ENCODE measurements at places on chromosomes 3 and 15.
A peak's percentile ranks its signal among the peaks of the same experiment; 100 is the strongest.

DNA sequence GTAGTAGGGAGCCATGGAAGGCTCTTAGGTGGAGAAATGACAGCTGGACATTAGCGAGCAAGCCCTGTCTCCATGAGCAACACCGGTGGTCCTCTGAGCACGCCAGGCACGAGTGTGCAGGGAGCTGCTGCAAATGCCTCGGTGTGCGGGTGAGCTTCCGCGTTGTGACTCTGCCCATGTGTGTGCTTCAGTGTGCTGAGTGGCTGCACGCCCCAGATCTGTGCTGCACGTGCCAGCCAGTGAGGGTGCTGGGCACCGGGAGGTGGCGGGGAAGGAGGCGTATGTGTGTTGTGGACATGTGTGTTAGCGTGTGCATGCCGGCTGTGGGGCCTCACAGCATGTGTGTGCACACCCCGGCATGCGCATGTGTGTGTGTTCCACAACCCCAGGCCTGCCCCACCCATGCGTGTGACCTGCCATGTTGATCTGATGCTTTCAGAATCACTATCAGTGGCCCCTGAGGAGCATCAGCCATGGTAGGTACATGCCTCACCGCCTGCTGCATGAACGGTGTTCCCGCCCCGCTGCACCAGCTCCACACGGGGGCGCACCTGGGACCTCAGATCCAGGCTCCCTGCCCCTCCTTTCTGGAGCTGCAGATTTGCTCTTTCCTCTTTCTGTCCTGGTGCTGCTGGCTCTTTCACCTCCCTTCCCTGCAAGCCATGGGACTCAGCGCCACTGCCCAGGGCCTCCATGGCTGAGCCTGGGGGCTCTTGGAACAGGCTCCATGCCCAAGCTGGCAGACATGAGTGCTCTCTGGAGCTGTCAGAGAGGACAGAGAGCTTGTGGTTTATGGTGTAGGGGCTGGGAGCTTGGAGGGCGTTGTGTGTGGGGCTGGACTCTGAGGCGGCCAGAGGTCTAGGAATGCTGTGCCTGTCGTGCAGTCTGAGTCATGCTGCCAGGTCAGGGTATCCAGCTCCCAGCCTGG lies 169.4 kb downstream of the TBC1D2B start:
- H3K4me3 ChIP-seq: no peak overlapping the region
- no peak for DNase-seq
- no peak overlapping the region for H3K27ac ChIP-seq
- no peaks in the 10 kb centered on the region for H3K27me3 ChIP-seq
- no peaks in the 10 kb centered on the region for H3K4me1 ChIP-seq

GRCh38 chr3:151552589-151552988 lies 91.7 kb upstream of the IGSF10 start:
- H3K4me1 ChIP-seq: no peaks in the 10 kb centered on the region
- no peak overlapping the region for H3K27ac ChIP-seq
- no peak overlapping the region for H3K4me3 ChIP-seq
- H3K36me3 ChIP-seq: no peaks in the 10 kb centered on the region
- no peaks in the 10 kb centered on the region for H3K27me3 ChIP-seq
- DNase-seq: no peak

DNA sequence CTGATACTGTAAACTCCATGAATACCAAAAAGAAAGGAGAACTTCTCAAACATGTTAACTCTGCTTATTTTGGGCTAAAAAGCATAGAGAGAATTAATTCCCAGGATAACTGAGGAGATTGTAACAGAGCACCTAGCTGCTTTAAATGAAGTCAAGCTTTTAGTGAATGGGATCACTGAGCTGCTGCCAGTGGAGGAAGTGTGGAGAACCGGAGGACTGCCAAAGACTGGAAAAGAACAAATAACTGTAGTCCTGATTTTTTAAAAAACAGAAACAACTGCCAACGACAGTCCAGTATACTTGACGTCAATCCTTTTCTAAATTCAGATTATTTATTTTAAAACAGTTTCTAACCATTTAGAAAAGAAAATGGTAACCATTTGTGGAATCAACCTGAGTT lies 3.3 kb downstream of the C3orf70 start:
- no peak for DNase-seq
- peaks cover 5% of the 10 kb centered on the region for H3K27me3 ChIP-seq

DNA sequence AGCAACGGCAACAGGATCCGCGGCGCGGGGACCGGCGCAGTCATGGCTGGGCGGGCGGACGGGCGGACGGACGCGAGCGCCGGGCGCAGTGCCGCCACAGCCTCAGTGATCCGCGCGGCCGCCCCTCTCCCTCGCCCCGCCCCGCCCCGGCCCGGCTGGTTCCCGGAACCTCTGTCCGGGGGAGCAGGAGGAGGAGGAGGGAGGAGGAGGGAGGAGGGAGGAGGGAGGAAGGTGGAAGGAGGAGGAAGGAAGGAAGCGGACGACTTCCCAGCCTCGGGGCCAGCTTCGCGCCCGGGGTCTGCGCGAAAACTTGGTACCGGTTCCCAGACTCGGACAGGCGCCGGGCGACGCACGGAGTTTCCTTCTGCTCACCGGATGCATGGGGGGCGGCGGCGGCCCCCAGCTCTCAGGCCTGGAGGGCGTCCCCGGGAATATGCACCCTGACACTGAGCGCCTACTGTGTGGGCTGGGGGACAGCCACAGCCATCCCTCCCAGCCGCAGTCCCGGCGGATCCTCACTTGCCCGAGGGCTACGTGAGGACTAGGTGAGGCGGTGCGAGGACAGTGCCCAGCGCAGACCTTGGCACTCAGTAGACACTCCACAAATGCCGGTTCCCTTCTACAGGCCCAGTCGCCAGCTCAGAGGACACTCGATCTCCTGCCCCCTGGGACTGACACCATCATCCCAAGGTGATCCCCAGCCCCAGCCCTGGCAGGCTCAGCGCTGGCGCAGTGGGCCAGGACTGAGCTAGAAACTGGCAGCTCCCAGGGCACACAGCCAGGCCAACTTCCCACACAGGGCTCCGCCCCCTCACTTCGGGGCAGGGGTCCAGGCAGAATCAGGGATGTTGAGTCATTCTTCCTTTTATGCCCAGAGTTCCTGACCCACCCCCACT lies at the start of gene SHISA5:
TSS of gene SHISA5 (minus strand) at position 124 of the 896 bp plus-strand sequence. CDS start at position 44, 80 bp downstream.
- H3K27me3 ChIP-seq: no peaks in the 10 kb centered on the region
- peak within 1 kb of the TSS; percentile 73 for H3K4me3 ChIP-seq
- H3K4me1 ChIP-seq: peaks cover 6% of the 10 kb centered on the region
- no peaks in the 10 kb centered on the region for H3K36me3 ChIP-seq

DNA sequence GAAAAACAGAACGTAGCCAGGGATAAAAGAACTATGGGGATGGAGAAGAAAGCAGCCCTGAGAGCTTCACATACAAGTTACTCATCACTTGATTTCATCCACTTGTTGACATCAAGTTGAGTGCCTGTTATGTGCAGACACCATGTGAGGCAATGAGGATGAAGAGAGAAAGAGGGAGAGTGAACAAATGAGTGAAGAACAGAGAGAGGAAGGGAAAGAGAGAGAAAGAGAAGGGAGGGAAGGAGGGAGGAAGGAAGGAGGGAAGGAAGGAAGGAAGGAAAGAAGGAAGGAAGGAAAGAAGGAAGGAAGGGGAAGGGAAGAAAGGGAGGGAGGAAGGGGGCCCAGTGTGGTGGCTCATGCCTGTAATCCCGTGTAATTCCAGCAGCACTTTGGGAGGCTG lies 72.3 kb upstream of the SMAD3 start:
- H3K4me3 ChIP-seq: no peak overlapping the region
- no peaks in the 10 kb centered on the region for H3K36me3 ChIP-seq
- no peaks in the 10 kb centered on the region for H3K4me1 ChIP-seq
- H3K27ac ChIP-seq: no peak overlapping the region

DNA sequence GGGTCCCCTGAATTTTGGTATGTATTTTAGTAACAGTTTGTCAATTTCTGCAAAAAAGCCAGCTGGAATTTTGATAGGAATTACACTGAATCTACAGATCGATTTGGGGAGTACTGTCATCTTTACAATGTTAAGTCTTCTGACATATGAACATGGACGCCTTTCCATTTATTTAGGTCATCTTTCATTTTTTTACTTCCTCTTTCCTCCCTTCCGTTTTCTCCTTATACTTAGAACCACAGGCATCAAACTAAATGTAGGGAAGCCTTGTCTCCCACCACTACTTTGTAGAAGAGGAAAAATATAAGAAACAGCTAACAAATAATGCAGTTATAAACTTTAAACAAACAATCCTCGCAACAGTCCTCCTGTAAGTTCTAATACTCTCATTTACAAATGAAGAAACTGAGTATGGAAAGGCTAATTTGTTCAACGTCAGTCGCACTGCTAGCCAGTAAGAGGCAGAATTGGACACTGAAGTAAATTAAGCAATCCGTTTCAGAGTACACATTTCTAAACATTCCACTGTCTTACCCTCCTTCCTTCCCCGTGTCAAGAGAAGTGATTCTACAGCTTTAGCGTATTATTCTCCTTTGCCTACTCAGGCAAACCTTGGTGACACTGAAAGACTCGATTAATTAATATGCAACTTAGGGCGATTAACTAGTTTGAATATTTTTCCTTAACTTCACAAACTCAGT lies 25.6 kb downstream of the RHOA start:
- H3K27ac ChIP-seq: peak overlapping the region; percentile 37
- no peaks in the 10 kb centered on the region for H3K27me3 ChIP-seq
- H3K4me1 ChIP-seq: peaks cover 6% of the 10 kb centered on the region
- DNase-seq: no peak

GRCh38 chr3:13718000-13718399 lies 161.9 kb downstream of the WNT7A start:
- no peaks in the 10 kb centered on the region for H3K27me3 ChIP-seq
- no peak overlapping the region for H3K4me3 ChIP-seq
- no peaks in the 10 kb centered on the region for H3K4me1 ChIP-seq
- DNase-seq: no peak

DNA sequence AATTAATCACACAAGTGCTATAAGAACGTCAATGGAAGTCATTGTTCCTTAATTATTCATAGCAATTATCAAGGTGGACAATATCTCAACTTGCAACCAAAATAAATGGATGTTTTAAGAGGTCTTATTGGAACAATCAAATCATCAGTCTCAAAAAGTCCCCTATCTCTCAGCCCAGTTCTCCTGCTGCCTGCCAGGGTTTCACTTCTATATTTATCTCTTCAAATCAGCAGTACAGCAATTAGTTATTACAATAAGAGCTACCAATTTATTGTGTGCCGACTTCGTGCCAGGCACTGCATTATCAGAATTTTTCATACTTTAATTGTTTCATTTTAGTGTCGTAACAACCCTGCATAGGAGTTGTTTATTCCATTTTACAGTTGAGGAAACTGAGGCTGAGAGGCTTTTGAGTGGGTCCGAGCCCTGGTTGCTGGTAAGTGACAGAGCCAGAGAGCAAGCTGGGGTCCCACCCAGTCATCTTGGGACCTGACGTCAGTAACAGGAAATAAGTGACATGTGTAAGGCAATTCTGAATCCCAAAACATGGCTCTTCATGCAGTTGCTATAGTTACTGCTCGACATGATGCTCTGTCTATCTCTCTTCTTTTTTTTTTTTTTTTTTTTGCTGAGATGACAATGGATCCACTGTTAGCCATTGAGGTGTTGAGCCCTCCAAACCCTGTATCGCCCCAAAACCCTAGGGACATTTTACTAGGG lies 8.8 kb upstream of the KCTD6 start:
- H3K4me1 ChIP-seq: no peaks in the 10 kb centered on the region
- H3K4me3 ChIP-seq: no peak overlapping the region
- H3K27ac ChIP-seq: no peak overlapping the region
- DNase-seq: no peak
- H3K27me3 ChIP-seq: peaks cover 1% of the 10 kb centered on the region
- no peaks in the 10 kb centered on the region for H3K36me3 ChIP-seq
